NCI-H345 (cell line): ENCODE measurements at places on chromosomes 3 and 15.

GRCh38 chr3:152160350-152161011 lies 108.2 kb upstream of the MBNL1 start:
- DNase-seq: no peak

DNA sequence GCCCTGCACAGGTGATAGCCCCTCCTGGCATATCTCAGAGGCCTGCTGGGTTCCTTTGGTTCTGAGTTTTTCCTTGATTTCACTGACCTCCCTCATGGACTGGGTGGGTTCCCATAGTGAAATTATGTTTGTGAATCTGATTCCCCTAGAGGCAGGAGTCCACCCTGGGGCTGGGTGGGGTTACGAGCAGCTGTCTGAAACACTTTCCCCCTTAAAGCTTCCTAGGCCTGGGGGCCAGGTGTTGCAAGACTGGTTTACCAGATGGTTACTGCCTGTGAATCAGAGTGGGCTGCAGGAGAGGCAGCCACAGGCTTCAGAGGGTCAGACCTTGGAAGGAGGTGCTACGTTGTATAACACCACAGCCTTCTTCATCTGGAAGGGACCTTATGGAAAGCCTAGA lies 34.3 kb downstream of the IL20RB start:
- DNase-seq: no peak

DNA sequence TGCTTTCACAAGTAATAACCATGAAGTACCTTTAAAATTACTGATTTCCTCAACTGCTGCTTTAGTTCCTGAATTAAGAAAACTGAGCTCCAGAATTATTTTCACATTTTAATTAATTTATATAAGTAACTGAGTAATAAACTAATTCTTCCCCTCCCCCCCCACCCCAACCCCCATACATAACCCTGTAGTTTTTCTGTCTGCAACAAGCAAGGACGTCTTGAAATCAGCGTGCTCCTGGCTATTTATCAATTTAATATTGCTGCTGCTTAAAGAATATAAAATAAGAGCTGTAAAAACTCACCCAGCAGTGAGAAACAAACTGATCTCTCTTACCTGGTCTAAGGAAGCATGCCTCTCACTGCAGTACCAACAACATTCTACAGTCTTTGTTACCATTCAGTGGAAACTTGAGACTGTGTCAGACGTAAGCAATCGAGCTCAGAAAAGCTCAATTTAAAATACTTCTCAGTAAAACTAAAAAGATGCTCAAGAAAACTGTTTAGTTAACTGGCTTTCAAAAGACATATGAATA lies 121.0 kb downstream of the TFDP2 start:
- peak; percentile 3 for DNase-seq

DNA sequence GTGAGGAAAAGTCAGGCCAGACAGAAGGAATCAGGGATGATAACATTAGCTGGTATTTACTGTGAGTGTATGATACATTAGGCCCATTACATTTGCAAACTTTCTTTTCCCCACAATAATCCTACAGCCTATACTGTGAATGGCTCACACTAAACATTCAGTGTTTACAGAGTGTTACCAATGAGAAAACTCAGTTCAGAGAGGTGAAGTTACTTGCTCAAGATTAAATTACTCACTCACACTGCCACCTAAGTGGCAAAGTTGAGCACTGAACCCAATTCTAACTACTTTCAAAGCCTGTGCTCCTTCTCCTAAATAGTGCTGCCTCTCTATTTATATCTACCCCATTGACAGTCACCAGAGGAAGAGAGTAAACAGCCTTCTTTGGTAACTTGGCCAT lies 8.5 kb downstream of the XPC start:
- no peak for DNase-seq

DNA sequence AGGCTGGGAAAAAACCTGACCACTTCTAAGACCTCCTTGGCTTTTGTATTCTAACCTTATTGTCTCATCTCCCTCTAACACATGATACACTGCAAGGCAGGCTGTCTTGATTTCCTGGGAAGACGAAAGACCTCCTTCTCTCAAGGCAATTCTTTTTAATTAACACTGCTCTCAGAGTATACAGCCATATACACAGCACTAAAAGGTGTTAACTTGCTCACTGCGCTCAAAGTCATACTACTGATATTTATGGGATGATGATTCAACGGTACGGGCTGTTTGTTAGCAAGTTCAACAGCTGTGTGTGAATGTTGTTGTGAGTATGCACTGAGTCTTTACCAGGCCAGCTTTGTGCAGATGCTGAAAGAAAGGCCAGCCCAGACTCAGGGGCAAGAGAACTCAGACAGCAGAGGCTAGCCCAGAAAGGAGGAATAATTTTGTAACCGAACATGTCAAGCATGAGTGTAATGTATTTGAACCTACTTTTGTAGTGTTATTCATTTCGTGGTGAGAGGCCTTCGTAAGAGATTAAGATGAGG lies 229.9 kb downstream of the IL5RA start:
- no peak for DNase-seq

DNA sequence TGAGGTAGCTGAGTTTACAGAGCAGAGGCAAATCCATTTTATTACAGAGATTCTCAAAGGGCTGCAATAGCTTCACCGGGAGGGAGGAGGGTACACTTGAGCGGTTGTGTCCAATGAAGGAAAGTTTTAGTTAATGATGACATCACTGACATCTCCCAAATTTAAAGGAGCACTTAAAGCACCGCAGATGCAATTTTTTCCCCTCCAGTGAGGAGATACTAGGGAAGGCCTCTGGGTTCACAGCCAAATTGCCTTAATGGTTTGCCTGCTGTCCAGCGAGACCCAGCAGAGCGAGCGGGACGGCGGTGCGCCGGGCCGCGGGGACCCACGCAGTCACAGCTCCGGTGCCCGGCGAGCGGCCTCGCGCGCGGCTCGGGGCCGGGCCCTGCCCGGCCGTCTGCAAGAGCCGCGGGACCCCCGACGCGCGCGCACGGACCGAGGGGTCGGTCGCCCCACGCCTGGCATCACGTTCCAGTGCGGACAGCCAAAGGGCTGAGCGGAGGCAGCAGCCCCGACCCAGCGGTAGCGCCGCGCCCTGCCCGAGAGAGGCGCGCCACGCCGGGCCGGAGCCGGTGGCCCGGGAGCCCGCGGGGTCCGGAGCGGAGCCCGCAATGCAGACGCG lies 160.5 kb upstream of the CHRNA7 start:
- DNase-seq: peak; percentile 17

DNA sequence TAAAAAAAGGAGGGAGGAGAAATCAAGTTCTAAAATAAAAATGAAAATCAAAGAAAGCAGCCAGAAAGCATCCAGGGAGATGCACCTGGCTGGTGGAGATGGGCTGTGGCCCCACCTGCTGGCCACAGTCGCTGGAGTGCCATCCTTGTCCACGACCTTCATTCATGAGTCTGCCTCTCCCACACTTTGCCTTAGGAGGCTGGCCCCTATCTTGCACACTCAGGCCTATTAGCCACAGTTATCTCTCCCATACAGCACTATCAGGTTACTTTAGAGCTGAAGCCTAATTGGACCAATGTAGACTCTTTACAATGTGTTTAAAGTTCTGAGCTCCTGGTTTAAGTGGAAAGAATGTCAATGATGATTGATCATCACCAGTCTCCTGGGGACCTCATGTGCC lies 392.0 kb upstream of the RORA start:
- peak; percentile 13 for DNase-seq

DNA sequence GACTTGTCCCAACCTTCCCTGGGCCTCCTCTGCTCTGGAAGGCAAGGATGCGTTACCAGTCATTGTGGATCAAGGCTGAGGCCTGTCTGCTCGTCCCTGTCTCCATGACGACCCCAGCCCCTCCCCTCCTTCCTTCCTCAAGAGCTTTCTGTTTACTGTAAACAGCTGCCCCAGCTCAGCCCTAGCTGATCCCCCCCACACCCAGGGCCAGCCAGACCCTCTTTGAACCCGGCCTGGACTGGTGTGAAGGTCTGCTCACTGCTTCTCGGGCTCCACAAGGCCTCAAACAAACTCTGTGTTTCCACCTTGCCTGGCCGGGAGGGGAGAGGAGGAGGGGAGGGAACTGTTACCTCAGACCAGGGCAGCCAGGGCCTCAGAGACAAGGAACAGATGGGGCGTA lies 16.9 kb downstream of the VPS18 start:
- DNase-seq: peak; percentile 3

GRCh38 chr3:29466442-29466841 lies 185.6 kb downstream of the RBMS3 start:
- no peak for DNase-seq

- peak; percentile 70 for DNase-seq
These were observed 47.3 kb upstream of the NR2C2 start for GRCh38 chr3:14899993-14900618.

- peak; percentile 7 for DNase-seq
These were observed 16.4 kb downstream of the CLK3 start for GRCh38 chr15:74631935-74632560.

DNA sequence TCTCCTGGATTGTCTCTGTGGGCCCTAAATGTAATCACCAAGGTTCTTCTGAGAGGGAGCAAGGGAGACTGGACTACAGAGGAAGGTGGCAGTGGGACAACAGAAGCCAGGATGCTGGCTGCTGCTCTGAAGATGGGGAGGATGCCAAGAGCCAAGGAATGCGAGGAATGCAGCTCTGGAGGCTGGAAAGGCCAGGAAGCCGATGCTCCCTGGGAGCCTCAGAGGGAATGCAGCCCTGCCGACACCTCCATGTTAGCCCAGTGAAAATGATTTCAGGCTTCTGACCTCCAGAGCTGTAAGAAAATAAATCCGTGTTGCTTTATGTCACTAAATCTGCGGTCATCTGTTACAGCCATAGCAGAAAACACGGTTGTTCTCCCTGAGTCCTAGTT lies 44.1 kb downstream of the UMPS start:
- DNase-seq: no peak

DNA sequence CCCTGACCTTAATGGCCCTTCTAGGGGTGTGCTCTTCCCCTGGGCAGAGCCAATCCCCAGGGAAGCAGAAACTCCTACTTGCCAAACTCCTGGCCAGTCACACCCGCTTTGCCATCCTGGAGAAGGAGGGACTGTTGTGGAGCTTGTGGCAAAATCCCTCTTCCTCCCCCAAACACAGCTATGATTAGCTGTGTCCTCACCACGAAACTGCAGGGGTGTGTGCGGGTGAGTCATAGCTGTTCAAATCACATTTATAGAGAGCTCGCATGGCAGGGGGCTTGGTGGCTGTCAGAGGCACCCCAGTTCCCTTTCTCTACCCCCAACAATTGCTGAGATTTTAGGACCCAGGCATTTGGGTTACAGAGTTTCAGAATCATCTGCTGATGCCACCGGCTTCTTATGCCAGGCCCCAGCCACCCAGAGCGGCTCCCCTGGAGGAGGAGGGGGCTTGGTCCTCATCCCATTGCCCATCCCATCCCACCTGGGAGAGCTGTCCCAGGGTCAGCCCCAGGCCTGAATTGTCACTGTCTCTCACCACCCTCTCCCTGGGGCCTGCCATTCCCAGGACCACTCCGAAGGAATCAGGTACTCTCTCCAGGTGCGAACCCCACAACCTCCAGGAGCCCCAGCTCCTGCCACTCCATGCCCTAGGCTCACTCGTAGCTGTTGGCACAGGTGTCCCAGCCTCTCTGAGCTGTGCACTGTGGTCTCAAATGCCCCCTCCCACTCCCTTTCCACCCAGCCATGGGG lies 28.8 kb upstream of the MAGEF1 start:
- DNase-seq: no peak

DNA sequence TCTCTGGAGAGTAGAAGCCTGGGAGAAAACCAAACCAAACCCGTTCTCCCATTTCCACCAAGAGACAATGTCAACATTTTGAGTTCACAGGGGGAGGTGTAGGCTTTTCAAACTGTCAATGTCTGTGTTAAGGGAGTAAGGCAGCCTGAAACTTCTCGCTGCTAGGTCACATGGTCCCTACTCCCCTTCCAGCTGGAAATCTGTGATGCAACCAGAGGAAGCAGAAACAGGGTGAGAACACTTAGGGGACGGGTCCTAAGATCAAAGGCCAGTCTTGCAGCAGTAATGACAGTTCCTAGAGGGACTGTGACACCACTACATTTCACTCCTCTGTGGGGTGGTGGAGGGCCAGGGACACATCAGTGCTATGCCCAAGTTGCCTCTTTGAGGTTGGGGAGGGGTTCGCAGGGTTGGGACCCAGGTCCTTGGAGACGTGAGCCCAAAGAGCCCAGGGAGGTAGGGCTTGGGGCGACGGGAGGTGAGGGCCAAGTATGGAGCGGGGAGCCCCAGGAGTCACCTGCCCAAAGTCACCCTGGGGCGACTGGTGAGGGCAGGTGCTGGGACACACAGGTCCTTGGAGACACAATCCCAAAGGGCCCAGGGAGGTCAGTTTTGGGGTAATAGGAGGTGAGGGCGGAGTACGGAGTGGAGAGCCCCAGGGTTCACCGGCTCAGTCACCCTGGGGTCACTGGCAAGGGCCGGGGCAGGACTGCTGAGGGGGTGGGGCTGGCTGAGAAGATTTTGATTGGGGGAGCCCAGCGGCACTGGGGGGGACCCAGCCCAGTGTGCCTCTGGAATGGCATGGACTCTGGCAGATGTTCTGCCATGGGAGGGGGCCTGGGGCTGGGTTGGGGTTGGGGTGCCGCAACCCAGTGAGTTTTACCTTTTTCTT lies 582 bp downstream of the GOLGA6L2 start:
- no peak for DNase-seq

GRCh38 chr15:67107014-67107812 lies 41.8 kb downstream of the SMAD3 start:
- DNase-seq: no peak

DNA sequence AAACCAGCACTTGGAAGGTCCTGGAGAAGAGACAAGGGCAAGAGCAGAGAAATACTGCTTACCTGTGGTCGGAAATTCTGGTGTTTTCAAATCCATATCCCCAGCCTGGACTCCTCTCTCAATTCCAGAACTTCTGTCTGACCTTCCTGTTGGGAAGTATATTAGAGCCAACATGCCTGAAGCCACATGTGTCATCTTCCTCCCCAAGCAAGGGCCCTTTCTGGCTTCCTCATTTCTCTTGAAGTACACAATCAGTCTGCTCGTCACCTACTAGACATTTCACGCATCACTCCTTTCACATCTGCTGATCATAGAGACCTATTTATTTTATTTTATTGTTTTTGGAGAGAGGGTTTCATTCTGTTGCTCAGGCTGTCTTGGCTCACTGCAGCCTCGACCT lies 8.4 kb downstream of the PARP14 start:
- DNase-seq: no peak

GRCh38 chr3:4687596-4687995 lies 194.4 kb downstream of the ITPR1 start:
- DNase-seq: no peak

DNA sequence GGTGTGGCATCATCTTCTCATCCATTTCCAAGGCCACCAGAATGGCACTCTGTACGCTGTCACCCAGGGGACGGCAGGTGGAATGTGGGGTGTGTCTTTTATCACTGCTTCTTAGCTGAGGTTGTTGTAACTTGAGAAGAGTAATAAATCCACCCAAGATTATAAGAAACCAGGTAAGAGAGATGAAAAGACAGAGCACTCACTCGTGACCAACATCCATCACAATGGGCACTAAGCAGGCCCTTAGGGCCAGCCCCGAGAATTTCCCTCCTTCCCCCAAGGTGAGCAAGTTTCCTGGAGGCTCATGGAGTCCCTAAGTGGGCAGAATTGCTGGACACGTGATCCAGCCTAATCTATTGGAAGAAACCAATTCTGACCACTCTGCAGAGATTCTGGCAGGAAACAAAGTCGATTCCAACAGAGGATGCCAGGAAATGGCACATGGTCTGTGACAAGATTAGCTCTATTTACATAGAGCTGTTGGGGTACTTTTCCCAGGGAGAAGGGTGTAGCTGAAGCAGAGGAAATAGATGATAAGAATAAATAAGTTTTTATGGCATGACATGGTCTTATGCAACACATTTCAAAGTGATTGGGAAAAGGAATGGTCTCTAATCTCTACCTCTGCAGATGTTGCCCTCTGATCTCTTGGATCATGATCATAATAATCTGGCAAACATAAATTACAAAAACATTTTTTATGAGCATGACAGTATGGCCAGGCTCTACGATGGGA lies 22.5 kb downstream of the SLC6A20 start:
- no peak for DNase-seq
